ENCODE measurements at places on chromosomes 16 and 17.

DNA sequence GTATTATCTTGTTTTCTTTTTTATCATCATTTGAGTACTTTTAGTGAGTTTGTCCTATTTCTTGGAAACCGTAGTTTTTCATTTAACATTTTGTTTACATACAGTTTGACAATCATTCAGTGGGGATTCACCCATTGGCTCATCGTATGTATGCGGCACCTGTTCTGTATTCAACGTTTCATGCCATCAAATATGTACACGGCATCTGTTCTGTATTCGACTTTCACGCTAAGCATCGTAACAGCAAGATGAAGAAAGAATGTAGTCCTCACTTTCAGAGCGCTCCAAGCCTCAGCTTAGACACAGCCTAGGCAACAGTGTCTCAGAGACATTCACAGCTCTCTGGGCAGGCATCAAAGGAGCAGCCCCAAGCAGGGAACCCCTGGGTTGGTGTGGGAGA, 177.2 kb upstream of the CHMP6 start:
- DNase-seq: no peak

DNA sequence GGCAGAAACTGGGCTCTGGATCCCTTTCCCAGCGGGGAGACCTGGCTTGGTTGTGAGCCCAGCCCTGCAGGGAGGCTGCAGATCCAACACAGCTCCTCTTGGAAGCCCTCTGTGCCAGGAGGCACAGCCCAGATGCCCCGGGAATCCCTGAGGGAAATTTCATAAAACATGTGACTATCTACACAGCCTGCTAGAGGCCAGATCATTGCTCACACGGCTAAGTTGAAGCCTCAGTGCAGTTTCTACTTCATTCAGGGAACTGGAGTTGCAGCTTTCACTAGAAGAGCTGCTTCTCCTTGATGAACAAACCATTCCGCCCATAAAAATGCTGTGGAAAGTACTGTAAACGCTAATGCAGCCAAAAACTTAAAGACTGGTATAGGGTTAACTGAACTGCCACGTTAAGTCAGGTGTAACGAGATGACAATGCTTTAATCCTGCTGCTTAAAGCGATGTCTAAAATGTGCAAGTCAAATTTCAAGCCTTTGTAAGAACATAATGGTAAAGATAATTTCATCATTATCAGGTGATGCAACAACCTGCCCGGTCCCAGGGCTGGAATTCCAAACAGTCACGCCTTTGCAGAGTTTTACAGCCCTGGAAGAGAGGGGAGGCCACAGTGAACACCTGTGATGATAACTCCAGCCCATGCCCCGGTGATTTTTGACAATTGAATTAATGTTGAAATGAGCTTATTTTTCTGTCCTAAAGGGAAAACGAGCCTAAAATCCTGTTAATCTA, 172.5 kb downstream of the ZFHX3 start:
- no peak for DNase-seq

DNA sequence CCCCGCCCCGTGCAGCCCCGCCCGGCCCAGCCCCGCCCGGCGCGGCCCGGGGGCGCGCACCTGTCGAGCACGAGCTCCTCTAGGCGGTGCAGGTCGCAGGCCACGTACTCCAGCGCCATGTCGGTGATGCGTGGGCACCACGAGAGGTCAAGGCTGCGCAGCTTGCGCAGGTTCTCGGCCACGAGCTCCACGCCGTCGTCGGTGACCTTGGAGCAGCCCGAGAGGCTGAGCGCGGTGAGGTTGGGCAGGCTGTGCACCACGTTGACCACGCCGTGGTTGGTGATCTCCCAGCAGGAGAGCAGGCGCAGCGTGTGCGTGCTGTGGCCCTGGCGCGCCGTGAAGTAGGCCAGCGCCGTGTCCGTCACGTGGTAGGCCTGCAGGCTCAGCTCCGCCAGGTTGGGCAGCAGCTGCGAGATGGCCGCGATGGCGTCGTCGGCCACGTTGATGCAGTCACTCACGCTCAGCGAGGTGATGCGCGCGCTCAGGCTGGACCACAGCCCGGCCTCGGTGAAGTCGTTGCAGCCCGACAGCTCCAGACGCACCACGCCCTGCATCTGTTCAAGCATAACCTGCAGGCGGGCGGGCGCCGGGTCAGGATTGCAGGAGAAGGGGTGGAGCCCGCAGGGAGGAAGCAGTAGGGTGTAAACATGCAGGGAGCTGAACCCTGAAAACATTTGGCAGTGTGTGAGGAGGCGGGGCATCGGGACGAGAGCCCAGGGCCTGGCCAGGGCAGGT, 5.3 kb upstream of the WDR24 start:
- DNase-seq: peak; percentile 79

DNA sequence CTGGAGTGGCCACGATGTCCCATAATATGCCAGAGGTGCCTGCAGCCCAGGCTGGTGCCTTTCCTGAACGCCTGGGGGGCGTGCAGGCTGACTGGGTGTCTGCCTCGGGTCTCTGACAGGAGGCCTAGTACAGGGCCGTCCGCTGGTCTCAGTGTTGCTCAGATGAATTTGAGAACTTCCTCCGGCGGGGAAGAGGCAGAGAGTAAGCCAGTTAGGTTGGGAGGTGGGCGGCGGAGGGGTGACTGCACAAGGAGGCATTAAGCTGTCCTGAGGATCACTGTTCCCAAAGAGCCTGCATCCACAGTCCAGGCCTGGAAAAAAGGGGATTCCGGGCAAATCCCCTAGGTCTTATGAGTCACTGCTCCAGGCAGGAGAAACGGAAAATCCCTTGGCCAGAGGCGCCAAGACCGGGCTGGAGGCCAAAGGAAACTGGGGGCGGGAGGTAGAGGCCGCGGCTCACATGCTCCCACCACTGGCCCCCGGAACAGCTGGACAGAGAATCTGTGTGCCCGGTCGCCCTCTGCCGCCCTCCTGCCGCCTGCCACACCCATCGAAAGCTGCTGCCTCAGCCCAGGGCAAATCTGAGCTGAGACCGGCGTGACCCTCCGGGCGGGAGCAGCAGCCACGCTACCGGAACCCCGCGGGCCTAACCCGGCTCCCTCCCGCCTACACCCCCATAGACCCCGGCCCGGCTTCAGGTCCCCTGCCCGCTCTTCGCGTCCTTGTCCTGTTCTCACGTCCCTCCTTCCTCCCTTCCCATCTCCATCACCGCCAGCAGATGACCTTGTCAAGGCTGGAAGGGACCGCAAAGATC, 1.2 kb downstream of the TRIM47 start:
- no peak for DNase-seq
